ENCODE measurements at places on chromosomes 3 and 15. TPM values are rescaled to one million over a fixed set of nuclear protein-coding genes. Genes with fewer than 3 reads are reported as not detected.
A peak's percentile ranks its signal among the peaks of the same experiment; 100 is the strongest.

- DNase-seq, result no peak
- no peaks in the 10 kb centered on the region for H3K4me1 ChIP-seq
- H3K27ac ChIP-seq, result no peak overlapping the region
- no peaks in the 10 kb centered on the region for H3K36me3 ChIP-seq
Observed at GRCh38 chr3:6079561-6080179, 781.2 kb upstream of the GRM7 start.

- H3K36me3 ChIP-seq, result no peaks in the 10 kb centered on the region
- H3K27ac ChIP-seq, result no peak overlapping the region
- peak; percentile 56 for DNase-seq
- no peak overlapping the region for H3K4me3 ChIP-seq
- H3K4me1 ChIP-seq, result no peaks in the 10 kb centered on the region
Observed at GRCh38 chr3:10941972-10942371, 50.6 kb upstream of the SLC6A1 start.

Gene EMC7
- 46.7 TPM for total RNA-seq

DNA sequence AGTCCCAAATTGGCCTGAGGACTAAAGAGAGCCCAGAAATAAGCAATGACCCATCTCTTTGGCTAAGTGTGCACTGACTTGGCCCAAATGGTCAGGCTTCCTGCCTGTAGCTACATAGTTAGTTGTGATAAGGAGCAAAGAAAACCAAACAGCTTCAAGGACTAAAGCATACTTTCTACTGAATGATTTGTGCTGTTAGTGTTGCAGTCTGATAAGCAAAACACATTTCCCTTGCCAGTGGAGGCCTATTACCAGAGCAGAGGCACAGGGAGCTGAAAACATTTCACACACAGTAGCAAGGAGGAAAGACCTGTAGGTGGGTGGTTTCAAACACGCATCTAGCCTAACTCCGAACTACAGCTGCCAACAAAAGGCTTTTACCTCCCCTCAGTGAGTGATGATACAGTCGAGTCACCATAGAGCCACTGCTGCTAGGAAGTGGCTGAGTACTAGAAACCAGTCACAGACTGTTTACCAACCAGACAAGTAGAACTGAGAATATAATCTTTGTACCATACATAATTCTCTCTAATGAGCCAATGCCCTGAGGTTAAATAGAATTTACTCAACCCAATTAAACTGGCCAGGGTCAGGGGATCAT lies 222.3 kb upstream of the THBS1 start:
- no peak for DNase-seq
- no peaks in the 10 kb centered on the region for H3K36me3 ChIP-seq
- peaks cover 13% of the 10 kb centered on the region for H3K27me3 ChIP-seq
- no peaks in the 10 kb centered on the region for H3K4me1 ChIP-seq

- H3K36me3 ChIP-seq, result peaks cover 3% of the 10 kb centered on the region
- peak overlapping the region; percentile 16 for H3K4me3 ChIP-seq
- no peaks in the 10 kb centered on the region for H3K27me3 ChIP-seq
- H3K27ac ChIP-seq, result peak overlapping the region; percentile 63
Observed at GRCh38 chr3:7876741-7877297, 624.8 kb upstream of the LMCD1 start.

GRCh38 chr3:42666022-42666421 lies 12.5 kb downstream of the ZBTB47 start:
- no peaks in the 10 kb centered on the region for H3K27me3 ChIP-seq
- H3K36me3 ChIP-seq, result no peaks in the 10 kb centered on the region
- no peak overlapping the region for H3K4me3 ChIP-seq
- no peaks in the 10 kb centered on the region for H3K4me1 ChIP-seq
- H3K27ac ChIP-seq, result no peak overlapping the region

- no peak overlapping the region for H3K4me3 ChIP-seq
- H3K4me1 ChIP-seq, result no peaks in the 10 kb centered on the region
- no peak for DNase-seq
- H3K27me3 ChIP-seq, result peaks cover 23% of the 10 kb centered on the region
- H3K36me3 ChIP-seq, result no peaks in the 10 kb centered on the region
- no peak overlapping the region for H3K27ac ChIP-seq
Observed at GRCh38 chr15:39511916-39512260, 69.0 kb upstream of the THBS1 start.

GRCh38 chr3:31892916-31893573 lies 88.0 kb downstream of the OSBPL10 start:
- no peak for DNase-seq
- H3K27ac ChIP-seq, result no peak overlapping the region
- no peaks in the 10 kb centered on the region for H3K36me3 ChIP-seq
- H3K4me1 ChIP-seq, result peaks cover 13% of the 10 kb centered on the region
- peaks cover 10% of the 10 kb centered on the region for H3K27me3 ChIP-seq
- H3K4me3 ChIP-seq, result no peak overlapping the region

GRCh38 chr15:84057714-84058331 lies 177.8 kb upstream of the GOLGA6L4 start:
- H3K4me3 ChIP-seq, result no peak overlapping the region
- no peaks in the 10 kb centered on the region for H3K36me3 ChIP-seq
- H3K27me3 ChIP-seq, result peaks cover 14% of the 10 kb centered on the region
- no peaks in the 10 kb centered on the region for H3K4me1 ChIP-seq

GRCh38 chr3:33042668-33043067 lies 54.3 kb downstream of the GLB1 start:
- DNase-seq, result no peak
- H3K27ac ChIP-seq, result no peak overlapping the region
- H3K27me3 ChIP-seq, result no peaks in the 10 kb centered on the region
- peaks cover 52% of the 10 kb centered on the region for H3K4me1 ChIP-seq

Gene OR5K2
- not detected for total RNA-seq

GRCh38 chr15:40235201-40235885 lies 3.5 kb upstream of the PAK6 start:
- H3K4me1 ChIP-seq, result peaks cover 7% of the 10 kb centered on the region
- DNase-seq, result no peak
- peaks cover 4% of the 10 kb centered on the region for H3K36me3 ChIP-seq
- H3K27me3 ChIP-seq, result peaks cover 15% of the 10 kb centered on the region
- no peak overlapping the region for H3K27ac ChIP-seq
- H3K4me3 ChIP-seq, result no peak overlapping the region

- peaks cover 10% of the 10 kb centered on the region for H3K27me3 ChIP-seq
- no peak for DNase-seq
- no peak overlapping the region for H3K27ac ChIP-seq
- H3K4me3 ChIP-seq, result no peak overlapping the region
- no peaks in the 10 kb centered on the region for H3K36me3 ChIP-seq
Observed at GRCh38 chr15:32042269-32042972, 12.1 kb downstream of the CHRNA7 start.

Gene PLA2G4D
- total RNA-seq, result not detected

DNA sequence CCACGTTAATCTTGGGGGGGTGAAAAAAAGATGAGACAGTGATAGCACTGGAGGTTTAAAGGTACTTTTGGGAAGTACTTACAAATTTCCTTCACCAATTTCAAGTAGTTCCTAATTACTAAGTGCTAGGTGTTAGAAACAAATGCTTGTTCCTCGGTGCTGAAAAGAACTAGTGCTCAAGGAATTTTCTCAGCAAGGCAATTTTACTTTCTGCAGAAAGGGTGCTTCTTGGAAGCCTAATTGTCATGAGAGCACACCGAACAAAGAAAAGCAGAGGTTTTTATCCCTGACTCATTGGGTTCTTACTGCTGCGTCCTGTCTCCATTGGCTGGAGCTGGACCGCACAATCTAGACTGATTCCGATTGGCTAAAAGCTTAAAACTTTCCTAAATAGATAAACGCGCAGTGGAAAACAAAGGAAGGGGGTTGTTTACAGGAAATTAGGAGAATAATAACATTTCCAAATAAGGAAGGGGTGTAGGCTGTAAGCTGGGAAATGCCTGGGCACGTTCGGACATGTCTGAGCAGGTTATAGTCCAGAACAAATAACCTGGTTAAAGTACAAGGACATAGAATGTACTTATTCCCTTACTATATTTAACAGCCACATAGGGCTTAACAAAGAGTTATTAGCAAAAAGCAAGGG lies 49.6 kb downstream of the CHD2 start:
- H3K4me1 ChIP-seq, result no peaks in the 10 kb centered on the region
- no peak for DNase-seq
- H3K27ac ChIP-seq, result peak overlapping the region; percentile 74
- H3K36me3 ChIP-seq, result peaks cover 81% of the 10 kb centered on the region
- H3K4me3 ChIP-seq, result no peak overlapping the region

GRCh38 chr3:142356818-142357217 lies 91.0 kb downstream of the XRN1 start:
- DNase-seq, result no peak
- H3K27ac ChIP-seq, result no peak overlapping the region
- H3K36me3 ChIP-seq, result peaks cover 49% of the 10 kb centered on the region

DNA sequence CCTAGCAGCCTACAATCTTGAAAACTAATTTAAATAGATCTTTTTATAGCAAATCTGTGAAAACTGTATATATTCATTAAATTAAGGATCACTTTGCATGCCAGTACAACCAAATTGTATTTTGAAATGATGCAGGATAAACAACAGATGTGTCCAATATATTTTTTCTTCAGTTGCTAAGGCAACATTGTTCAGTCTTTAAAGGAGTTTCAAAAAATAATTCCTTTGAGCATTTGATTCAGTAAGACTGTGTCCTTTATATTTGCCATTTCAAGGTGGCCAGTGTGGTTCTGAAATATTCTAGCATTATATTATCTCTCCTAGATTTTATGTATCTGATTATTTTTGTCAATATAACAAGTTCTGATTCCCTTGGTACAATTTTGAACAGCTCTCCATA lies 254.7 kb downstream of the PLOD2 start:
- H3K4me1 ChIP-seq, result no peaks in the 10 kb centered on the region
- H3K27me3 ChIP-seq, result no peaks in the 10 kb centered on the region
- no peak overlapping the region for H3K4me3 ChIP-seq
- H3K36me3 ChIP-seq, result no peaks in the 10 kb centered on the region

Gene TEX55
- not detected for total RNA-seq

Gene IQCB1
- 41.3 TPM for total RNA-seq

DNA sequence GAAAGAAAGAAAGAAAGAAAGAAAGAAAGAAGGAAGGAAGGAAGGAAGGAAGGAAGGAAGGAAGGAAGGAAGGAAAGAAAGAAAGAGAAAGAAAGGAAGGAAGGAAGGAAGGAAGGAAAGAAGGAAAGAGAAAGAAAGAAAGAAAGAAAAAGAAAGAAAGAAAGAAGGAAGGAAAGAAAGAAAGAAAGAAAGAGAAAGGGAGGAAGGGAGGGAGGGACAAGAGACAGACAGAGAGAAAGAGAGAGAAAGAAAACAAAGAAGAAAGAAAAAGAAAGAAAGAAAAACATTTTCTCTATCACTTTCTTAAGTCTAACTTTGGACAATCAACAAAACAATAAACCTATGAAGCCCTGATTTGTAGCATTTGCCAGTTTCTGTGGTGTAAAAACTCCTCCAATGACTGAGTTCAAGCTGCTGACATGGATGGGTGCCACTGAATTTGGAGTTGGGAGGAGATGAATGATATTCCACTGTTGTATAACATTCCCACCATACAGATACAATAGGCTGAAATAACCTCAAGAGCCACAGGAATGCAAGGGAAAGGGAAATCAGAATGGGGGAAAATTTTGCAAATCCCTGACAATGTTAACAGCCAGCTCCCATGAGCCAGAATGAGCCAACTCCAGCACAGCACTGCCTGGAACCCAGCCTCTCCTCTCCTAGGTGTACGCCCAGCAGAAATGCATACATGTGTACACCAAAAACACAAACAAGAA lies 15.0 kb upstream of the RTP3 start:
- no peaks in the 10 kb centered on the region for H3K36me3 ChIP-seq
- H3K4me3 ChIP-seq, result no peak overlapping the region
- no peak overlapping the region for H3K27ac ChIP-seq
- H3K4me1 ChIP-seq, result no peaks in the 10 kb centered on the region
- H3K27me3 ChIP-seq, result peaks cover 10% of the 10 kb centered on the region

DNA sequence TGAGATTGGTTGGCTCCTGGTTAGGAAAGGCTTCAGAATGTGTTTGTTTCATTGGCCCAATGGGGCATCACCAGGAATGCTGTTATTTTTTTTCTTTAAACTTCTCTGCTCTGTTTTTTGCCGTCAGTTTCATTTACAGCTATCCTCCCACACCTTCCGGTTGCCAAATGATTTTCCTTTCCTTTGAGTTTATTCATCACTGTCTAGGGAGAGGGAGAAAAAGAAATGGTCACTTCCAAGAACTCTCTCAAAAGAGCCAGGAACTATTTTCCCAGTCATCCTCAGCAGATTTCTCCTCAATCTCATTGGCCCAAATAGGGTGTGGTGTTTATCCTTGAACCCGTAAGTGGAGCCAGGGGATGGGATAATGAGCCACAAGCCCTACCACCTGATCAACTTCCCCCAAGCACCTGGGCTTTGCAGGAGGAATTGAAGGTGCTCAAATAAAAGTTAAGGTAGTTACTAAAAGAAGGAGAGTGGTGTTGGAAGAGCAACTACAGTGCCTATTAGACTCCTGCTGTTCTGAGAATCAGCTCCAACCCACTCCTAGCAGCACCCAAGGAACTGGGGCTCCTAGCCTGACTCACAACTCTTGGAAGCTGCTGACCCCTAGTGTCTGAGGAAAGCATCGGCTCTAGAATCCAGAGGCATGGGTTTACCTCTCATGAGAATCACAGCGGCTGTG lies 183.8 kb upstream of the IL12A start:
- peak; percentile 61 for DNase-seq
- H3K4me3 ChIP-seq, result no peak overlapping the region

GRCh38 chr3:128553560-128553959 lies 60.6 kb upstream of the GATA2 start:
- peaks cover 4% of the 10 kb centered on the region for H3K4me1 ChIP-seq
- no peaks in the 10 kb centered on the region for H3K36me3 ChIP-seq
- H3K27me3 ChIP-seq, result peaks cover 50% of the 10 kb centered on the region
- DNase-seq, result no peak

GRCh38 chr3:21059404-21059803 lies 691.6 kb downstream of the ZNF385D start:
- no peaks in the 10 kb centered on the region for H3K36me3 ChIP-seq
- H3K27ac ChIP-seq, result no peak overlapping the region
- no peaks in the 10 kb centered on the region for H3K27me3 ChIP-seq
- H3K4me1 ChIP-seq, result no peaks in the 10 kb centered on the region
- no peak for DNase-seq

DNA sequence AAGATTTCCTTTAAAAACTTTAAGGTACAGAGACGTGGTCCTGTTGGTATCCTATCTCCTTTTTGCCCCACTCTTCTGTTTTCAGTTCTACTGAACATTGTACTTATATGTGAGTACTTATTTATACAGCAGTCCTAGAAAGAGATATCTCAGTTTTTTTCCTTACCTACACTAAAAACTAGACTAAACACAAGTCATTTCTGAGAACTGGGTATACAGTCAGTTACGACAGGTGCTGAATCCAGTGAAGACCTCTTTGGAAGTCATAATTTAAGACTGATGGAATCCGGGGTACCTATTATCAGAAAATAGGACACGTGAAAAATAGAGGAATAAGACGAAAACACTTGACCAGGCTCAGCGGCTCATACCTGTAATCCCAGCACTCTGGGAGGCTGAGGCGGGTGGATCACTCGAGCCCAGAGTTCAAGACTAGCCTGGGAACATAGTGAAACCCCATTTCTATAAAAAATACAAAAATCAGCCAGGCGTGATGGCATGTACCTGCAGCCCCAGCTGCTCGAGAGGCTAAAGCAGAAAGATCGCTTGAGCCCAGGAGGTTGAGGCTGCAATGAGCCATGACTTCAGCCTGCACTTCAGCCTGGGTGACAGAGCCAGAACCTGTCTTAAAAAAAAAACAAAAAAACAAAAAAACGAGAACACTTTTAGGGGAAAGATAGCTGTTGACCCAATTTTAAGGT lies 76.3 kb downstream of the KLHL25 start:
- H3K27me3 ChIP-seq, result no peaks in the 10 kb centered on the region
- peaks cover 75% of the 10 kb centered on the region for H3K4me1 ChIP-seq
- H3K4me3 ChIP-seq, result no peak overlapping the region
- DNase-seq, result no peak

- peaks cover 15% of the 10 kb centered on the region for H3K27me3 ChIP-seq
- H3K4me3 ChIP-seq, result no peak overlapping the region
- H3K27ac ChIP-seq, result no peak overlapping the region
Observed at GRCh38 chr3:131550562-131551465, 48.0 kb upstream of the MRPL3 start.
